ENCODE measurements at places on chromosomes 5 and 9. TPM values are rescaled to one million over a fixed set of nuclear protein-coding genes. Genes with fewer than 3 reads are reported as not detected.

DNA sequence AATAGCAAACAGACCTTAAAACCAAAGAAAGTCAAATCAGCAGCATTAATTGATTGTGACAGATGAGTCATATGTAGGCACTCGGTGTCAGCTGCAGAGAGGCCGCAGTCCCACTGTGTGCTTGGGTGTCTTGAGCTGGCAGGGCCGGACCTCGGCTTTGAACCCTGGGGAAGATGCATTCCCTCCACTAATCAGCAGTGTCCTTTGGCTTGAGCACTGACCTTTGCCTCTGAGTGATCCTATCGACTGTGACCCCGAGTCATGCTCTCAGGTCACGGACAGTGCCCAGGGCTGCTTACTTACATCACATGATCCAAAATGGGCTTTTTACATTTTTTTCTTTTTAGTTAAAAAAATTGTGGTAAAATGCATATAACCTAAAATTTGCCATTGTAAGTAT lies 188.7 kb downstream of the GADD45G start:
- no peak overlapping the region for H3K4me3 ChIP-seq
- DNase-seq, result no peak
- H3K27me3 ChIP-seq, result no peaks in the 10 kb centered on the region
- no peaks in the 10 kb centered on the region for H3K36me3 ChIP-seq
- no peaks in the 10 kb centered on the region for H3K4me1 ChIP-seq
- no peak overlapping the region for H3K27ac ChIP-seq

DNA sequence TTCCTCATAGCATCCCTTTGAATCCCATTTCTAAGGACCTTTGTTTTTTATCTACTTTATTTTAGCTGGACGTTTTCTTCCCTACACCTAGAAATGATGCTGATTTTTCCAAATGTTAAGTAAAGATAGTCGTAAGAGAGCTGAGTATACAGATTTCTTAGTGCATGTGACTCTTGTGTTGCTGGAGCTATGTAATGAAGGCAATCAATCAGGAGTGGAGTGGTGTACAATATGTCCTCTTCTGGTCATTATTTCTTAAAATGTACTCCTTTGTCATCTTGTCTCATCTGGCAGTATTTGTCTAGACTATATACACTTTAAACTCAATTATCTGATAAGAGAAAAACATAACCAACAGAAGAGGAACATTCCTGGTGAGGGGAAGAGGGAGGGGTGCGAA lies 13.5 kb downstream of the GAPT start:
- no peak for DNase-seq
- no peak overlapping the region for H3K4me3 ChIP-seq
- no peaks in the 10 kb centered on the region for H3K27me3 ChIP-seq
- no peak overlapping the region for H3K27ac ChIP-seq

DNA sequence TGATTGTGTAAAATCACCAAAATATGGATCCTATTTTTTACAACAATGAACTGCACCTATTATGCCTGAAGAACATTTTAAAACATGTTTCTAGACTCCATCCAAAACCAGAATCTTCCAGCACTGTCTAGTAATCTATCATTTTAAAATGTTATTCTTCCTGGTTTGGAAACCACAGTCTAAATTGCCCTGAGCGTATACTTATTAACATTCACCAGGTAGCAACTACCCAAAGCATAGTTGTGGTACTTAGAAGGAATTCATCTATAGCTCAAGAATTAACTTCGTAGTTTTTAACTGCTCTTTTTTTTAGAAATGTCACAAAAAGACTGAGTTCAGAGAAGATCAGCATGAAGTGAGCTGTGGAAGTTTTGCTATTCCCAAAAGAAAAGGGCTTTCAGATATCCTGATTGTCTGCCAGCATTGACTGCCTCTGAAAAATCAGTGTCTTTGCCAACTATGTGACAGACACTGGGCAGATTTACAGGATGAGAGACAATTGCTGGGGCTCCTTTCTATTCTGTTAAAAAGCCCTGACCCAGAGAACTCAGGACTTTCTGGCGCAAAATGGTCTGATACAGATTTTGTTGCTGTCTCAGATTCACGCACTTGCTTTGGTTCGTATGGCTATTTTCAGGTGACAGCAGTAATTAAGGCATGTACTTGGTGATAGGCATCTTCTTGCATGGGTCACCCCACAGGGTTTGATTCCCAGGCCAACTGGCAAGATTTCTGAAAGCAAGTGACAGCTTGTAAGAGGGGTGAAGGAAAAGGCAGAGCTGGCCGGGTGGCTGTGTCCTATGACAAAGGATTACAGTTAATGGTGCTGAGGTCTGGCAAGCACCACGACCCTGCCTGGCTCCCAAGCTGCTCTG lies 152.5 kb upstream of the RAI14 start:
- peak overlapping the region; percentile 40 for H3K27ac ChIP-seq
- peaks cover 2% of the 10 kb centered on the region for H3K4me1 ChIP-seq
- H3K4me3 ChIP-seq, result no peak overlapping the region

DNA sequence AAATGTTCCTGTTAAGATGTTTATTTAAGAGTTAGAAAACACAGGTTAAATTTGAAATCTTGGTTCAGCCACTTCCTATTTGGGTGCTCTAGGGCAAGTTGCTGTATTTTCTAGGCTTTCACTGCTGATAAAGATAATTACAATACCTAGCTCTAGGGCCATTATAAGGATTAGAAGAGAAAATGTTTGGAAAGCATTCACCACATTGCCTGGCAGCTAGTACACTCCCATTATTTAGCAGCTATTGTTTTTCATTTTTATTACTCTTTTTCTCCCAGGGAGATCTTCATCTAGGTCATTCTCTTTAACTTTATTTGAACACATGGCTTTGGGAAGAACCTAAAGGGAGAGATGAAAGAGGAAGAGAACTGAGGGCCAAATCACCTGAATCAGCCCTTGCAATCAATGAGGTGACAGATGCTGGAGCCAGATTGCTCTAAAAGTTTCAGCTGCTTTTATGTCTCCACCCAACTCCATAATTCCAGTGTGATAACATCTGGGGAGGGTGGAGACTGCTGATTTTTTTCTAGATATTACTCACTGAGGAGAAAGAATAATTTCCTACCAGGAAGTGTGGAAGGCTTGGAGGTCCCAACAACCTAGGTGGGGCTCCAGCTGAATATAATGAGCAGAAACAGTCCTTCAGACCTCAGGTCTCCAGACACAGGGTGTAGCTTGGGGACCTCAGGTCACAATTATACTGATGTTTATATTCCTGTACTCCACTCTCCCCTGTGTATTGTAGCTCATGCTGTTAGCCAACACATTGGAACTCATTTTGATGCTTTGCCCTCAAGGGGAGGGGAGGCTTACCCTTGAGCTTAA lies 640.0 kb downstream of the RAB3C start:
- no peaks in the 10 kb centered on the region for H3K27me3 ChIP-seq
- DNase-seq, result no peak
- H3K27ac ChIP-seq, result no peak overlapping the region
- peaks cover 2% of the 10 kb centered on the region for H3K4me1 ChIP-seq
- no peaks in the 10 kb centered on the region for H3K36me3 ChIP-seq
- H3K4me3 ChIP-seq, result no peak overlapping the region

GRCh38 chr9:133948561-133949485 lies 43.3 kb downstream of the VAV2 start:
- H3K27ac ChIP-seq, result peak overlapping the region; percentile 11
- no peaks in the 10 kb centered on the region for H3K36me3 ChIP-seq
- no peaks in the 10 kb centered on the region for H3K27me3 ChIP-seq
- H3K4me1 ChIP-seq, result peaks cover 48% of the 10 kb centered on the region
- no peak for DNase-seq

DNA sequence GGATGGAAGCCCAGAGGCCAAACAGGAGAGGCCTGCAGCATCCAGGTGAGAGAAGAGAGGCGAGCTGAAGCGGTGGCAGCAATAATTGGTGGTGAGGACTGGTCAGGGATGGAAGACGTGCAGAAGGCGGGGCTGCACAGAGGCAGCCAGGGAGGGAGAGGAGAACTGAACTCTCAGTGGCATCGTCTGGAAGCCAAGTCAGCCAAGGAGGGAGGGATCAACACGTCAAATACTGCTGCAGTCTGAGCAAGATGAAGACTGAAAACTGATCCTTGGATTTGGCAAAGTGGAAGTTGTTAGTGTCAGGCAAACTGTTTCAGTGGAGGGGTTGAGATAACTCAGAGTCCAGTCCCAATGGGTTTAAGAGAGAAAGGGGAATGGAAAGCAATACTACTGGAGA lies 145.4 kb downstream of the CDK5RAP2 start:
- peak; percentile 46 for DNase-seq
- H3K4me3 ChIP-seq, result no peak overlapping the region
- no peak overlapping the region for H3K27ac ChIP-seq
- peaks cover 13% of the 10 kb centered on the region for H3K36me3 ChIP-seq
- no peaks in the 10 kb centered on the region for H3K27me3 ChIP-seq

DNA sequence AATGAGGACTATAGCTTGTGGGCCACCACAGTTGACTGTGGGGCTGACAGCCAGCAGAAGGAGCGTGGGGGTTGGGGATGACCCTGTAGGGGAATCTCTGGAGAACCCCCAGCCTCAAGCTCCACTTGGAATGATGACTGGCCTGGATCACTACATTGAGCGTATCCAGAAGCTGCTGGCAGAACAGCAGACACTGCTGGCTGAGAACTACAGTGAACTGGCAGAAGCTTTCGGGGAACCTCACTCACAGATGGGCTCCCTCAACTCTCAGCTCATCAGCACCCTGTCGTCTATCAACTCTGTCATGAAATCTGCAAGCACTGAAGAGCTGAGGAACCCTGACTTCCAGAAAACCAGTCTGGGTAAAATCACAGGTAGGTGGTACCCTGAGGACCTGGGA lies 128.4 kb upstream of the DMRT1 start:
- H3K27ac ChIP-seq, result no peak overlapping the region
- H3K36me3 ChIP-seq, result peaks cover 8% of the 10 kb centered on the region
- no peak for DNase-seq
- H3K4me1 ChIP-seq, result peaks cover 31% of the 10 kb centered on the region

DNA sequence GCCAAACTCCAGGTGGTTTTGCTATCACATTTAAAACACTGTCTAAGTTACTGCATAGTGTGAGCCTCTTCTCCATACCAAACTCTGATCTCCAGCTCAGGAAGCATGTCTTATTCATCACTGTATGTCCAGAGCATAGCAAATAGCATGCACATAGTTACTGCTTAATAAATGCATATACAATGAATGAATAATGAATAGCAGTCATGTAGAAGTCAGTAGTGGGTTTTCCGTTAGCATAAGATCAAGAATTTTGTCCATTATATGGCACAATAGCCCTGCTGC lies 329.4 kb downstream of the ARRDC3 start:
- no peak overlapping the region for H3K27ac ChIP-seq
- no peaks in the 10 kb centered on the region for H3K36me3 ChIP-seq
- H3K27me3 ChIP-seq, result no peaks in the 10 kb centered on the region
- DNase-seq, result no peak

GRCh38 chr5:167764641-167765289 lies 526.7 kb upstream of the WWC1 start:
- no peak overlapping the region for H3K27ac ChIP-seq
- no peak for DNase-seq
- no peaks in the 10 kb centered on the region for H3K36me3 ChIP-seq
- H3K4me1 ChIP-seq, result no peaks in the 10 kb centered on the region
- H3K4me3 ChIP-seq, result no peak overlapping the region
- no peaks in the 10 kb centered on the region for H3K27me3 ChIP-seq

PCA3 gene
- total RNA-seq, result not detected

SV2C gene
- 0.13 TPM for total RNA-seq
